ENCODE measurements at places on chromosomes 4 and X.

- DNase-seq = no peak
Measured at GRCh38 chrX:56763556-56764152, 34.6 kb downstream of the NBDY start.

DNA sequence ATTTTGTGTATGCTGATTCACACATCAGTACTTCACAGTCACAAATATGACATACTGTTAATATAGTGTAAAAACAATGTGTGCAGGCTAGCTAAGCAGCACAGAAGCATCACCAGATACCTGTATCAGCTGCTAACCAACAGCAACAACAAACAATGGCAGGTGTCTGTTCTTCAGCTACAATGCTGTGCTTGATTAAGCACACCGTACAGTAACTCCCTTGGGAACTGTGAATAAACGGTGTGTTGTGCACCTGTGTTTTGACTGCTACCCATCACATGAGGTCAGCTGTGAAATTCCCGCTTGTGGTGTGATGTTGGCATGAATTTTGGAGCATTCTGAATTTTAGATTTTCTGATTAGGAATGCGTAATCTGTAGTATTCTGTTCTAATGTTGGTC is 379.7 kb upstream of the FAT1 start:
- no peak for DNase-seq

- DNase-seq = no peak
Measured at GRCh38 chr4:32589853-32590252, 1869.7 kb downstream of the PCDH7 start.

DNA sequence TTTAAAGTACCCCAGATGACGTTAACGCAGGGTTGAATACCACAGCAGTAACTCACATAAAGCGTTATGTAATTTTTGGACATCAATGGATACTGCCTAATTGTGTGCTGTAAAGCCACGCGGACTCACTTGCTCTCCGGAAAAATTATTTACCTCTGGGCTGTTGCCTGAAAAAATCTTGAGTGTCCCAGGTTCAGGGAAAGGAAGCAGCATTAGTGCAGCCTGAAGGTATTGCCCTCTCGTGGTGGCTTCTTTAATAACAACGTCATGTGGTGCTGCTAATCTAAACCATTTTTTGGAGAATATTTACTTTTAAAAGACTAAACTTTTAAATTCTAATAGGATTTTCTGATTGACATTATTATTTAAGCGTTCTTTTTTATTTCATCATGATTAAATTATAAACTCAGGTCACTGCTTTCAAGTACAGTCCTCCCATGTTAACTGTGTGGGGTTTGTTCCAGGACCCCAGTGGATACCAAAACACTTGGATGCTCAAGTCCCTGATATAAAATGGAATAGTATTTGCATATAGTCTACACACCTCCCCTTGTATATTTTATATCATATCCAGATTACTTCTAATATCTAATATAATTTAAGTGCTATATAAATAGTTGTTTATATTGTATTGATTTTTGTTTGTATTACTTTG is 384.8 kb downstream of the FAM133A start:
- no peak for DNase-seq

Data from fibroblast of skin of right biceps (primary cell).